H9 (cell line): ENCODE measurements at places on chromosomes 1 and 21.

- no peak for DNase-seq
Observed at GRCh38 chr21:41526478-41527087, 18.6 kb upstream of the TMPRSS2 start.

GRCh38 chr1:1358433-1359271 is at the start of gene MXRA8:
TSS of gene MXRA8 (minus strand) at chr1:1358555. CDS start at chr1:1358504, 51 bp downstream.
- DNase-seq = peak; percentile 66

- DNase-seq = no peak
Observed at GRCh38 chr1:116855191-116855619, 54.5 kb upstream of the PTGFRN start.

GRCh38 chr1:7938070-7938469 is 2.6 kb downstream of the TNFRSF9 start:
- DNase-seq = no peak

DNA sequence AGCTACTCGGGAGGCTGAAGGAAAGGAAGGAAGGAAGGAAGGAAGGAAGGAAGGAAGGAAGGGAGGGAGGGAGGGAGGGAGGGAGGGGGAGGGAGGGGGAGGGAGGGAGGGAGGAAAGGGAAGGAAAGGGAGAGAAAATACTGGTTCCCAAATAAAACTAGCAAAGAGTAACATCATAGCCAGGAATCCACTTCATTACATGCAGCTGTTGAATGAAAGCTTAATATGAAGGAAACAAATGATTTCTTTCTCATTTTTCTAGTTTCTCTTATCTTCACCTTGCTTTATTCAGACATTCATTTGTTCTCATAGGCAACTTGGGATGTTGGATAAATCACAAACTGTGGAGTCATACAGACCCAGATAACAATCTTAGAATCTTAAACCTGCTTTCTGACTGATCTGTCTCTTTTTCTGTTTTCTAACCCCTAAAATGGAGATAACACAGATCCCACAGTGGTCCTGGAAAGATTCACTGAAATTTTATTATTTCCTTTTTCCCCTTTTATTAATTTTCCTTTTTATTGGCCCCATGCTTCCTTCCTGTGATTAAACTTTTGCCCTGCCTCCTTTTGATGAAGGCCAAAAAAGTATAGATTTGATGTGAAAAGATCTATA is 52.5 kb upstream of the USH2A start:
- DNase-seq = no peak

DNA sequence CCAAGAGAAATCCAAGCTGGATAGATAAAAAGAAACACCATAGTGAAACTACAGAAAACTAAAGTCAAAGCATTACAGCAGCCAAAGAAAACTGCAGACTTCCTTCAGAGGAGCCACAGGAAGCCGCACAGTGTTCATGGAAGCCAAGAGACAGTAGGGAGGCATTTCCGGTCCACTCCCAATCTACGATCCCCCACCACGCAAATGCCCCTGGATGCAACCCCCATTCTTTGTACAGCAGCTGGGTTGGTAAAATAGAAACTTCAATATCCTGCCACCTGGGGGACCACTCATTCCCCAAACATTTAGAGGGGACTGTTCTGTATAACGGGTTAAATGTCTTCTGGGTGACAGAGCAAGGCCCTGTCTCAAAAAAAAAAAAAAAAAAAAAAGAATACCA is 43.9 kb upstream of the TSPEAR start:
- peak; percentile 8 for DNase-seq

GRCh38 chr1:2783069-2783434 is 18.4 kb downstream of the TTC34 start:
- no peak for DNase-seq

- no peak for DNase-seq
Observed at GRCh38 chr21:14876524-14876840, 188.3 kb downstream of the NRIP1 start.

- no peak for DNase-seq
Observed at GRCh38 chr1:15788624-15789301, 18.7 kb downstream of the UQCRHL start.

DNA sequence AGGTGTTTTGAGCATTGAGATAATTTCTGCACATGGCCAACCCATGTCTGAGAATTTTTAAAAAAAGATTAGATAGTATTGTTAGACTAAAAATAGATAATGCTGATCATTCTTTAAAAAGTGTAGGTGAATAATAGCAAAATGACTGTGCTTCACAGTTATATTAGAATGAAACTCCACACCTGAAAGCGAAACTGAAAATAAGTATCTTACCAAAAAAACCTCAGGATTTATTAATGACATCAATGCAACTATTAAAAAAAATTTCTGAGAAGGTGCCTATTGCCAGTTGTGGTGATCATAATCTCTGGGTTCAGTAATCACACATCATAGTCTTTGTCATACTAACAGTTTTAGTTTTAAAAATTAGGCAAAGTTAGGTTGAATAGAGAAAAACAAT is 36.5 kb downstream of the PLA2G4A start:
- no peak for DNase-seq

GRCh38 chr1:3003039-3003940 is 18.0 kb upstream of the ACTRT2 start:
- no peak for DNase-seq

DNA sequence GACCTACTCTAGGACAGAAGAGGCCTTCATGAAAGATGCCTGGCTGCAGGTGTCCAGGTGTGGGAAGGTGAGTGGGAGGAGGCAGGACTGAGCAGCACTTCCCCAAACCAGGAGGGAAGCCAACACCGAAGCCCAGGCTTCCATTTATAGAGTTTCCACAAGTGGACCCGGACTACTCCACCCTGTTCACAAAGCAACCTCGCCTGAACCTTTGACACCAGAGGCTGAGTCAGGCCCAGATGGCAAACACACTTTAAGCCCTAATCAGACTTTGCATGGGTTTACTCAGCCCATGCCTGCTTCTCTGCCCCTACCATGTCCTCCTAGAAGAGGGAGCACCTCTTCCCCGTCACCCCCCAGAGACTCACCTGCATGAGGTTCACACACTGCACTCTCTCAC is 14.0 kb downstream of the PRR9 start:
- DNase-seq = no peak

DNA sequence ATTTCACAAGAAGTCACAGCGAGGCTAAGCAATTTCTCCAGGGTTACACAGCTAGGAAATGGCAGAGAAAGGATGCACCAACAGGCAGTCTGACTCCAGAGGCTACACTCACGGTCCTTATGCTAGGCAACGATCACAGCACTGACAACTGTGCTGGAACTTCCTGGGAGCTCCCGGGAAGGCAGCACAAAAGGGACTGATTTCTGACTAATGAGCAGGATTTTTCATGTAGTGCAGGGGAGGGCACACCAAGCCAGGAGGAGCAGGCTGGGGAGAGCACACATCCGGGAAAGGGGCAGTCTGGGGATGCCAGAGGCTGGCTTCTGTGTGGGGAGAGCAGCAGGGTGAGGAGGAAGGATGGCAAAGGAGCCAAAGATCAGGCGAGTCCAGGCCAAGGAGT is 486.7 kb downstream of the OMA1 start:
- DNase-seq = no peak

DNA sequence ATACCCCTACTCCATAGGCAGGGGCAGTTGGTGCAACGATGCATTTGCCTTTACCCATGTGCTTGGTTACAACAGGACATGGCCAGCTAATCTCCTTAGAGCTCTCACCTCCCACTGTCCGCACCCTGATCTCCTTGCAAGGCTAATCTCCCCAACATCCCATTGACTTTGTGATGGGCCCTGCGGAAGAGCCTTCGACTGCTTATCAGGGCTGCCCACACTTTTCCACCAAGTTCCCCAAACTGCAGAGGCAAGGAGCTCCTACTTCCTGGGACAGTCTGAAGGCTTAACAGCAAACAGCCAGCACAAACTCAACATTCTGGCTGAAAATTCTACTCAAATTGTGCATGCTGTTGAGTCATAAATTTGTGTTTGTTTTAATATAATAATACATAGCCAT is 36.0 kb downstream of the C1orf94 start:
- DNase-seq = no peak

GRCh38 chr1:50978852-50979781 is 9.1 kb downstream of the CDKN2C start:
- no peak for DNase-seq

DNA sequence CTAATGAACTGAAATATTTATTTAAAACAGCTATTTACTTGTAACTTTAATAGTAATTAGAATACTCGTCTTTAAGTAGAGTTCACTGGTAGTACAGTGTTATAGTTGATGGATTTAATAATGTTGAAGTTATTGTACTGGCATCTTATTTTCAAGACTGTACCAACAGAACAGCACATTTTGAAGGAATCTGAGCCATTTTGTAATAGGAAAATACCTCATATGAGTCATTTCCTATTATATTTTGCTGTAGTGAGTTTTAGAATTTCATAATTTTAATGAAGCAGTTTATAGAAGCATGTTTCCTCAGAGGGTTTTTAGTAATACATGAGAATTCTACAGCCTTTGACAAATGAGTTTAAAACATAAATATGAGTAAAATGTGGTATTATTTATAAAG is 258.3 kb downstream of the OLFM3 start:
- DNase-seq = no peak

DNA sequence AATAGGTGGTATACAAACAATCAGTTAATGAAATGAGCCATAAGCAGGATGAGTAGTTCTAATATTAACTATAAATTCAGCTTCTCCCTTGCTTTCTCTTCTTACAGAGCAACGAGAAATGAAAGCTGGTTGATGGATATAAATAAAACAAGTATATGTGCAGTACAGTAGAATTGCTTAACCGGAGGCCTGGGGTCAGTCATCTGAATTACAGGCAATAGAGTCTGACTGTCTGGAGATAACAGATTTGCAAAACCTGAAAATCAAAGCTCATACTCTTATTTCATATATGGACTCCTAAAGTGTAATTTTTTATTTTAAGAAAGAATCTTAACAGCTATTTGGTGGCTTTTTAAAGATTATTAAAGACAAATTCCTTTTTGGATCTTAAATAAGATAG is 43.1 kb upstream of the SGIP1 start:
- no peak for DNase-seq

DNA sequence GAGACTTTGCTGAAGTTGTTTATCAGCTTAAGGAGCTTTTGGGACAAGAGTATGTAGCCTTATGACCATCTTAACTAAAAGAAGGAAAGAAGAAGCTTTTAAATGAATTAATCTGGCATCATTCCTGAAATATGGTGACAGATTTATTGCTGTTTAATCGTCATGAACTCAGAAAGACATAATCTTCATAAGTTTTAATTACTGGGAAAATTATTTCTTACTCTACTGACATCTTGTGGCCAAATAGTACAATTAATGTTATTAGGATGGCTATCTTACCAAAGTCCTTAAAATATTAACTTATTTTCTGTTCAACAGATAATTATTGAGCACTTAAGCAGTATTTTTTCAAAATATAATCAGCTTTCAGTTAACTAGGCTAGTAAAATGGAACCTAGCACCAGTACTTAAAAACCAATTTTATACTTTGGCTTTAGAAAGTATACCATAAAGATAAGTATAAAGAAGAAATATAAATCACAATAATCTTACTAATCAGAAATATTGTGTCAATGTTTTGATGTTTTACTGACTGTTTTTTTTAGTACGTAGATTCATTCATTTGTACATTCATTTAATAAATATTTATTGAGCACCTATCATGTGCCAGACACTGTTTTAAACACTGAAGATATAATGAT is 34.7 kb upstream of the GPR25 start:
- no peak for DNase-seq

- no peak for DNase-seq
Observed at GRCh38 chr21:46017695-46018094, 36.1 kb downstream of the COL6A1 start.

- peak; percentile 76 for DNase-seq
Observed at GRCh38 chr1:197911111-197911856, 5.9 kb upstream of the LHX9 start.

GRCh38 chr1:12402842-12403241 is 173.0 kb downstream of the VPS13D start:
- DNase-seq = no peak

- no peak for DNase-seq
Observed at GRCh38 chr1:3190256-3191041, 121.4 kb downstream of the PRDM16 start.

- DNase-seq = no peak
Observed at GRCh38 chr1:92599184-92599583, 112.5 kb upstream of the GFI1 start.
